ENCODE measurements at places on chromosomes 5 and 9.
A peak's percentile ranks its signal among the peaks of the same experiment; 100 is the strongest.

DNA sequence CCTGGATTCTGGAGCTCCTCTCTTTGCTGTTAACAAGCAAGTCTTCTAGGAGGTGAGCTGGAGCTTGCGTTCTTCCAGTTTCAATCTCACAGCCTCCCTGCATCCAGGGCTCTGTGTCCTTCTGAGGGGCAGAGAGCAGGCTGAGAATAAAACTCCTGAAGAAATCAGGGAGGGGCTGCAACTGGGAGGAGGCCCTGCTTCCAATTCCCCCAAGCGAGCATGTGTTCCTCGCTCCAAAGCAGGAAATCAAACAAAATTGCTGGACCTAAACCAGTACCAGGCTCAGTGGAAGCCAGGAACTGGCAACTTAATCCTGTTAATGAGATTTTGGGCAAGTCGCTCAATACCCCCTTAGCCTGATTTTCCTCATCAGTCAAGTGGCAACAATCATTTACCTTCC lies 181.8 kb downstream of the ASTN2 start:
- no peak for DNase-seq

DNA sequence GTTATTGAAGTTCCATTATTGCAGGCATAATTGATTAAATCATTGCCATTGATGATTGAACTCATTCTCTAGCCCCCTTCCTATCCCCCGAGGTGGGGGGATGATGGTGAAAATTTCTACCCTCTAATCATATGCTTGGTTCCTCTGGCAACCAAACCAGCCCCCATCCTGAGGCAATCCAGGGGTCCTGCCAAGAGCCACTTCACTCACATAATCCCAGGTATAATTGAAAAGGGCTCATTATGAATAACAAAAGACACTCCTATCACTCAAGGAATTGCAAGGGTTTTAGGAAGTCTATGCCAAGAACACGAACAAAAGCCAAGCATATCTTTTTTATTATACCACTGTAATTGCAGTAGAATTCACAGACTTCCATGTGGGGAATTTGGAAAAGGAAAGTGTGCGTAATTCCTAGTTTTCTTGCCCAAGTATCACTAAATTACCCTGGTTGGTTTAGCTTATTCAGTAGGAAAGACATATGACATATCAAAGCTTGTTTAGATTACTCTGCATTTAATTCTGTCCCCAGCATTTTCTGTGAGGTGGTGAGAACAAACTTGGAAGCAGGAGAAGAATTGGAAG lies 130.7 kb upstream of the TAF11L2 start:
- no peak for DNase-seq

GRCh38 chr5:91288118-91288916 lies 94.8 kb downstream of the ARRDC3 start:
- DNase-seq = peak; percentile 53

DNA sequence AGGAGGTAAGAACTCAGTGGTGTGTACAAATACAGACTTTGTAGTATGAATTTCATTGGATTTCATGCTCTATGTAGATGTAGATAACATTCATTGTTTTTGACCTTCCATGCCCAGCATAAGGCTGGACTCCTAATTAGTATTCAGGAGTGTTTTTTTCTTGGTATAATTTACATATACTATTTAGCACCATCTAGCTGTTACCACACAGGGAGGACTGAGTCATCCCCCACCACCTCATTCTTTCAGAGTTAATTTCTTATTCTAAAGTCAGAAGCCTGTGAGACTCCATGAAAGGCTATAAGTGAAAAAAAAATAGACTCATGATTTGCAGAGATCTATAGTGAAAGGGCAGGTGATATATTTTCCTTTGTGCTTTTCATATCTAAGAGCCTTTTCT lies 555.0 kb downstream of the PRR16 start:
- DNase-seq = no peak

DNA sequence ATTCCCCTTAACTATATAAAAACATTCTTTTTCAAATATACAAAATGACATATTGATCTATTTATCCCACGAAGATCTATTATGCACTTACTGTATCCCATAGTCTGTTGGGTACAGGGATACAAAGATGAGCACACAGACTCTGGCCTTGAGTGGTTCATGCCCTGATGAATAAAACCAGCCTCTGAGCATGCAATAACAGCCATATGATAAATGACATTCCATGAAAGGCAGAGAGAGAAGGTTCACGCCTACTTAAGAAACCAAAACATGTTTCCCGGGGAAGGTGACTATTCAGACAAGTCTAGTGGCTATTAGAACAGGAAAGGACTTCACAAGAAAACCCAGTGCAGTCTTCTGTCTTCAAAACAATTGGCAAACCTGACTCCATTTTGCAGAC lies 406.2 kb upstream of the BRINP1 start:
- no peak for DNase-seq

DNA sequence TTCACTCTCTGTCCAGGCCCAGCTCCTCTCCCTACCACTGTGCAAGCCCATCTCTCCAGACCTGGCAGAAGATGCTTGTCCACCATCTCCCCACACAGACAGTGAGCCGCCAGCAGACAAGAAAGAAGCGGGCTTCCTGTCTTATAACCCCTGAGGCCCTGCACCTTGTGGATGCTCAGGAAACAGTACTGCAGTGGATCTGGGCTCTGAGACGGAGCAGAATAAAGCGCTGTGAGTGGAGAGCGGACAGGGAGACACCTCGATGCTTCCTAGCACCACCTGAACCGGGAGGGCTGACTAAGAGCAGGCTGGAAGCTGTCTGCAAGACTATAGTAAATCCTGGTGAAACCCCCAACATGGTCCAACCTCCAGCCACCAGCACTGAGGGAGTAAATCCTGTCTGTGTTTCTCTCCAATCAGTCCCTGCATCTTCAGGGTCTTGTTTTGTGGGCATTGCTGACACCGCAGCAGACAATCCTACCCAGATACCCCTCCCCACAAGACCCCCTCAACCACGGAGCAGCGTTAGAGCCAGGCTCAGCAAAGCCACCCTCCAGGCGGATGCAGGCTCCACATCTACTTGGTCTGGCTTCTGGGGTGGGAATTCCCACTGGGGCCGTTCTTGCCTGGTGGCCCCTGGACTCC lies 18.7 kb downstream of the ORM2 start:
- no peak for DNase-seq

DNA sequence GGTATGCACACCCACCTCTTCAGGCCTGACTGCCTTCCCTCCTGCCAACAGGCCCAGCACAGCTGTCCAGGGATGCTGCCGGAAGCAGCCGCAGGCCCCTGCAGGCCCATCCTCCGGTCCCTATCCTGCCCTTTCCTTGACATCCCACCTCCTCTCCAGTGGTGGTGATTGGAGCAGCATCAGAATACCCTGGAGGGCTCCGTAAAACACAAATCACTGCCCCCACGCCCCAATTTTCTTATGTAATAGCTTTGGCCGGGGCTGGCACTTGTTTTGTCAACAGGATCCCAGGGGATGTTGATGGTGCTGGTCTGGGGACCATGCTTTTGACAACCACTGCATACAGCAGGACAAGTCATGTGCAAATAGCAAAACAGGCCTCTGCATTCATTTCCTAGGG lies 274.5 kb downstream of the GADD45G start:
- DNase-seq = no peak

DNA sequence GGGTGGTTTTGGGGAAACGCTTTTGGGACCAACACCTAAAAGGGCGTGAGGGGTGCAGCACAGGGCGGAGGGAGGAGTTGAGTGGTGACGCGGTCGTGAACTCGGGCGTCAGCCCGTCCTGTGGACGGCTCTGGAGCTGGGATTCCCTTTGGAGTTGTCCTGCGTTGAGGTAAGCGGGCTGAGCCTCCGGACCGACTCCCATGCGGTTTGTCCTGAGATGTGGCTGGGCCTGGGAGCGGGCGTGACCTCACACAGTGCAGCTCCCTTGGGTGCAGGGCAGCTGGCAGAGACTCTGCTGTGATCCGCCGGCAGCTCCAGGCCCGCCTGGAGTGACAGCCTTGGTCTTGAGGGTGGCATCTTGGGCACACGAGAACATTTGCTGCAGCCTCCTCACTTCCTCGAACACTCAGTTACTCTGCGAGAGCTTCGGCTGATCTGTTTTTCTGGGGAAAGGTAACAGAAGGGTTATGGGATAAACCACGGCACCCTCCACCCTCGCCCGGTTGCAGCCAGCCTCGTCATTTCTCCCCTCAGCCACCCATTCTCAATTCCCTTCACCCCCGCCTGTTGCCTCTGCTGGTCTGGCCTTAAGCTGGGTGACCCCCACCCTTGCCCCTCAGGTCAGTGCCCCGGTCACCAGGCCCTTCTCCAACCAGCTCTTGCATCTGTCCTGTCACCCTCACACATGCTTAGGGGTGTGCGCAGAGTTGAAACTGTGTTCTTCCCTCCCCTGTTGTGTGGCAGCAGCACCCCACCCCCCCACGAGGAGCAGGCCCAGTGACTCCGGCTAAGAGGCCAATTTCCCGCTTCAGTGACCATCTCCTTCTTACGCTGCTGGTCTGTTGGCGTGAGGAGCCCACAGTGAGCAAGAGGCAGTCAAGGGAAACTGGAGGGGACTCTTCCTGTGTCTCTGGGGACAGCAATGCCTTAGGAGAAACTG lies 94.2 kb upstream of the COL5A1 start:
- DNase-seq = no peak

DNA sequence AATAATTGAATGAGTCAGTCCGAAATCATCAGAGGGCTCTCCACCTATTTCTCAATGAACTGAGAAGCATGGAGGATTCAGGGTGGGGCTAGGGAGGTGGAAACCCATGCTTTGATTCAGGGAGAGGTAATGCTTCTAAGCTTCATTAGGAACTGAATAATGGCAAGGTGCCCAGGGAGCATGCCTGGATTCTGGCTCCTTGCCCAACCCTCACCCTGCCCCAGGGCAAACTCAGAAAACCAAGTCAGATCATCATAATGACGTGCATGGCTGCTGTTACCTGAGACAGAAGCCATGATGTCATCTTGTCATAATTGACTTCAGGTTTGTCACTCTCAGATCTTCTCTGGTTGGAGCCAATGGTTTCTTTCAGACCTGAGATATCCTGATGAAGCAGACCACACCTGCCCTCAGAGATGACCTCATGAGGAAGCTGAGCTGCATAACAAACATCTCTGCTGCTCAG lies 199.6 kb downstream of the SYK start:
- peak; percentile 28 for DNase-seq

DNA sequence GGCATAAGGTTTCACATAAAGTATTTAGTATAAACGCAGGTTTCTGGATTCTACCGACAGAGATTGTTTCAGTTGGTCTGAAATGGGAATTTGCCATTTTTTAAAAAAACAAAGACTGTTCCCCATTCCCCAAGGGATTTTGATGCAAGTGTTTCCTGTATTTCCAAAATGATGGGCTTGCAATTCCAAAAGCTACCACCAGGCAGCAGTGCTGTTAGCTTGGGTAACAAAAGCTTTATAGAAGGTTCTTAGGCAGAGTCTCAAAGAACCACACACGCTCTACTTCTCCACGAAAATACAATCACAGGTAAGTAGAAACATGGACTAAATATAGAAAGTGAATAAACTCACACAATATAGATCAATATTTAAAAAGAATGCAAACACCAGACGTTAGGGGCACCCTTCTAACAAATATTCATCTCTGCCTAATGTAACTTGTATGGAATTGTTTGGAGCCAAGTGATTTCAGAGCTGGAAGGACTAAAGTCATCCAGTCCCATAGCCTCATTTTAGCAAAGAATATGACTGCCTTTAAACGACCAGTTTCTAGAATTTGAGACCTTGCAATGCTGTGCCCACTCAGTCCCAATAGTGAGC lies 154.3 kb downstream of the SPOCK1 start:
- DNase-seq = peak; percentile 71

DNA sequence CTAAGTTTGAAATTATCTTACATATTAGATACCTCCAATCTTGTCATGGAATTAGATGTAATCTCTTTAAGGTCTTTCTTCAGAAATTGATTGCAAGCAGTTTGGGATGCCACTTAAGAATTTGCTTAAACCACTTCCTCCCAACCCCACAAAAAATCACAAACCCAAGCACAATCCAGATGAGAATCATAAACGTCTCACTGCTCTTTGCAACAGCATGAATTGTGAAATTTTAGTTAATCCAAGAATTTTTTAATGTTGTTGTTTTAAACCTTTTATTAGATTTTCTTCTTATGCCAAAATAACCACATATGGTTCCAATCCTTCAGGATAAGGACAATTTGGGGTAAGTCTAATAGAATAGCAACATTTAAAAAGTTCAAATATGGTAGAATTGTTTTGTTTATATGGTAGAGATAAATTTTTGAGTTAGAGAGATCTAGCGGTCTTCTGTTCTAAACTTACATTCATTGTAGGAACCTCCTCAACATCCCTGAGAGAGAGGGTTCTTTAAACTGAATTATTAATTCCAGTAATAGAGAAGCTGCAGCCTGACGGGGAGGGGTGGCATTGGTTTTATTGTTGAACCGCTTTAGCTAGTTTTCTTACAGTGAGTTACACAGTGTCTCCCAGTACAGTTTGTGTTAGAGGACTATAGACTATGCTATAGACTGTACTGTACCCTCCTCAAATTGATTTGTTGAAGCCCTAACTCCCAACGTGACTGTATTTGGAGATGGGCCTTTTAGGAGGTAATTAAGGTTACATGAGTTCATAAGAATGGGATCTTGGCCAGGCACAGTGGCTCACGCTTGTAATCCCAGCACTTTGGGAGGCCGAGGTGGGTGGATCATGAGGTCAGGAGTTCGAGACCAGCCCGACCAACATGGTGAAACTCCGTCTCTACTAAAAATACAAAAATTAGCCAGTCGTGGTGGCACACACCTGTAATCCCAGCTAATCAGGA lies 24.8 kb upstream of the IL6ST start:
- no peak for DNase-seq

DNA sequence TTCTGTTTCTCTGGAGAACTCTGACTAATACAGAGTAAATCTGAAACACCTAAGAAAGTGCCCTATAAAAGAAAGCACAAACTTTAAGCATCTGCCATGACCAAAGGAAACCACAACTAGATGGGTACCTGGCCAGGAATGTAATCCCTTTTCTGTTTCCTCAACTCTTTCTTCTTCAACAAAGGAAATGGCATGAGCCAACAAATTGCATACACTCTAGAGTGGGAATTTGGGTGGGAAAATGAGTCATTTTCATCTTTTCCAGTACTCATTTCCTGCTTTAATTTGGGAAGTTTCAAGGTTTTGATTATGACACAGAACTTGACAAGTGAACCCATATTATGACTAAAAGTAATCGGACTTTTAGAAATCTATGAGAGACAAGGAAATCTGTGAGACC lies 349.2 kb upstream of the RORB start:
- DNase-seq = no peak

GRCh38 chr9:136345281-136346156 lies 18.0 kb downstream of the DNLZ start:
- DNase-seq = no peak

DNA sequence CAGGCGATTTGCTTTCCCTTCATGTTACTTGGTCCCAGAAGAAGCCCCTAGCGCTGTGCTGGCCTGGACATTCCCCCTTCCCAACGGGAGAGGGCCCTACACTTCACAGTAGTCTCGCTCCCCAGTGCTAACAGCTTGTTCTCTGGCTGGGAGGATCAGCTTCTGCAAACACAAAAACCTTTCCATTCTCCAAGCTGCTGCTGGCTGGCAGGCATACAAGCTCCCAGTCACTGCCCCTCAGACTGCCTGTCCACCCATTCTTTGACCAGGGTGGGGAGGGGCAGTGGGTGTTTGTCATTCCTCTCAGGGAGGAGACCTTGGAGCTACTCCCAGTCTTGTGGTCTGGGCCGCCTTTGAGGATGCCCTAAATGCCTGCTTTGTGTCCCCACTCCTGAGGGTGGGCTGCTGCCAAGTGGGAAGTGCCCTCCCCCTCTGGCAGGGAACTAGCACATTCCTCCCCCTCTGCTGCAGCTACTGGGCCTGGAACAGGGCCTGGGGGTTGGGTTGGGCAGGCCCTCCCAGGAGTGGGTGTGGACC lies 20.8 kb downstream of the ENHO start:
- DNase-seq = peak; percentile 60

GRCh38 chr5:85841653-85842052 lies 776.1 kb upstream of the COX7C start:
- no peak for DNase-seq

Data from fibroblast of skin of back (primary cell).